Thyroid gland (tissue), 4 donors: ENCODE measurements at places on chromosomes 4 and X. TPM values are rescaled to one million over a fixed set of nuclear protein-coding genes. Genes with fewer than 3 reads are reported as not detected.

DNA sequence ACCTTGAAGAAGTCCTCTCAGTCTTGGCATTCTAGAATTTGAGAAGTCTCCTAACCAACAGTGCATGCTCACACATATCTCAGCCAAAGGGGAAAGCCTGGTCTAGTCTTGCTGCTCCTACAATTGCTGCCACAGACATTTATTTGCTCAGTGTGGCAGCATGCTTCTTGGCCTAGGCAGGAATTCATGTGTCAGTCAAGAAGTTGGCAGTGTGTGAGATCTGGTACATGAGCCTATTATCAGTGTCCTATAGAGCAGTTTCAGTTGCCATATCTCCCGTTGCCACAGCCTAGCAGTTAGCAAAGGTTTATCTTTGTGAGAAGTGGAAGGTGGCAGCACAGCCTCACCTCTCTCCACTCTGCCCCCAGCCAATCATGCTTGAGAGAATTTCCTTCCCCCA is 176.9 kb upstream of the ARHGEF9 start:
- DNase-seq = no peak
- no peak overlapping the region for H3K4me3 ChIP-seq
- H3K4me1 ChIP-seq = no peaks in the 10 kb centered on the region
- H3K27ac ChIP-seq = no peak overlapping the region
- no peaks in the 10 kb centered on the region for H3K36me3 ChIP-seq
- H3K27me3 ChIP-seq = no peaks in the 10 kb centered on the region

DNA sequence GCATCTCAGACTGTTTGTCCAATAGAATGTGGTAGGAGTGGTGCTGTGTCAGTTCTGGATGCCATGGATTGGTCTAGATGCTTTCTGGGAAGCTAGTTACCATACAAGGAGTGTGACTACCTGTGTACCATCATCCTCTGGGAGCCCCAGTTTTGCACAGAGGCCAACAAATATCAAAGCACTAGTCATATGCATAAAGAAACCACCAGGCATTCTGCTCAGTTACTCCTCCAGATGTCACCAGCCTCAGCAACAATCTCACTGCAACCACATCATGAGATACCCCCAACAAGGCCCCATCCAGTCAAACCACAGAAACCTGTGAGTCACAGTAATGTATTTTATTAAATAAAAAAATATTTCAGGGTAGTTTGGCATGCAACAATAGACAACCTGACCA is 435.8 kb upstream of the CPEB2 start:
- no peak overlapping the region for H3K27ac ChIP-seq
- no peaks in the 10 kb centered on the region for H3K36me3 ChIP-seq
- H3K27me3 ChIP-seq = no peaks in the 10 kb centered on the region
- no peaks in the 10 kb centered on the region for H3K4me1 ChIP-seq

Gene SRPX
- 135 TPM for total RNA-seq

GRCh38 chr4:8773124-8773931 is 98.3 kb downstream of the HMX1 start:
- no peak overlapping the region for H3K27ac ChIP-seq
- no peaks in the 10 kb centered on the region for H3K4me1 ChIP-seq
- H3K36me3 ChIP-seq = no peaks in the 10 kb centered on the region
- H3K4me3 ChIP-seq = no peak overlapping the region

- no peak overlapping the region for H3K4me3 ChIP-seq
- H3K4me1 ChIP-seq = no peaks in the 10 kb centered on the region
- no peaks in the 10 kb centered on the region for H3K27me3 ChIP-seq
- DNase-seq = no peak
- no peak overlapping the region for H3K27ac ChIP-seq
- no peaks in the 10 kb centered on the region for H3K36me3 ChIP-seq
Observed at GRCh38 chr4:168536448-168536847, 39.6 kb downstream of the PALLD start.
